ENCODE measurements at places on chromosomes 4 and X.

DNA sequence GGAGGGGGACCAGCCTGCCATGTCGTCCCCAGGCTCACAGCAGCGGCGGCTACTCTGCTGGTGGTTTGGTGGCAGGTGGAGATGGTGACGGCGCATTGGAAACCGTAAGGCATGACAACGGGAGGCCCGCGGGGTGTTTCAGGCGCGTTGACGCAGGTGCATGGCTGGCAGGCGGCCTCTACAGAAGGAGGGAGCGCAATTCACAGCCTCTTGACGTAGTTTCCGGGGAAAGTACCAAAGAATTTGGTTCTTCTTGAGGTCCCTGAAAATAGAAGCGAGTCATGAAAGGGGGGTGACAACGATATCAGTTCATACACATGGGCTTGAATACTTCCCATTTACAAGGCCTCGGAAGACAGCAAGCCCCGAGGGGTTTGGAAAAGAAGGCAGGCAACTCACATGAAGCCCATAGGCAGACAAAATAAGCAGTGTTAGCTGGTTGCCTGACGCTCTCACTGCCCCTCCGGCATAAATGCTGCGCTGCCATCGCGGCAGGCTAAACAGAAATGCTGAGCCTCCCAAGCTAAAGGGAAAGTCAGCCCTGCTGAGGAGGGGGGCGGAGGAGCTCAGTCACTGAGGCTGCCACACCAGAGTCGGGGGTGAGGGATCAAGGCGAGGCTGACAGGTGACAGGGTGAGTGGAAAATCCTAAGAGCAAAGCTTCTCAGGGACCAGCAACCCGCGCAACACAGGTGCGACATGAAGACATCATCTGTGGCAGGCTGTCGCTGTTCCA lies 52.3 kb upstream of the PDLIM3 start:
- DNase-seq = peak; percentile 49

DNA sequence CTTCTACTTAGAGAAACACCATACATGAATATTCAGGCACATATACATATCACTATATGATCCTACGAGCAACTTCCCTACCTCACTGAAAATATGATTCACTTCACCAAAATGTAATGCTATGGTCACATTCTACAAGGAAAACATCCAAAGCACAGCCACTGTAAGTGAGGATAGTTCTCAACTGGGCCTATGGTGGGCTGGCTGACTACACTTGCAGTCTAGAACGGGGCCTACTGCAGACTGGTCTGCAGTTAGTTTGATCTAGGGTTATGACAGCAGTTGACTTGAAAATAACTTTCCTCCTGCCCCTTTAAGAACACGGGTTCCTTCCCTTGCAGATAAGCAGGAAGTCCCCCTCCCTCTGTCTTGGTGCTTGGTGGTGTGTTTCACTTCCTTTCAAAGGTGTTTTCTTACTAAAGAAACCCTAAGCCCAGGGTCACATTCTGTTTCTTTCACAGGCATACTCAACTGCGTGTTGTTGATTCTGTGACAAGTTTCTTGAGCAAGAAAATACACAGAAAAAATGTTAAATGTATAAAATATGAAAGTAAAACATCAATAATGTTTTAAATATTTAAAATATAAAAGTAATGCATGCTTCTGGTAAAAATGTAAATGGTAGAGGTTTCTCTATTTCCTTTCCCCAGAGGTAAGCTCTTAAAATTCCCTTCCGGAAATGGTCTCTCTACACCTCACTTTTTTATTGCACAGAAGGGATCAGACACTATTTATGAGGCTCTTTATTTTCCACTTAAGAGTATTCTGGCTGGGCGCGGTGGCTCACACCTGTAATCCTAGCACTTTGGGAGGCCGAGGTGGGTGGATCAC lies 18.0 kb upstream of the TMSB4X start:
- peak; percentile 45 for DNase-seq

- no peak for DNase-seq
Measured at GRCh38 chrX:8504451-8504850, 39.8 kb downstream of the VCX3B start.

- no peak for DNase-seq
Measured at GRCh38 chr4:4726051-4726450, 133.4 kb upstream of the MSX1 start.

DNA sequence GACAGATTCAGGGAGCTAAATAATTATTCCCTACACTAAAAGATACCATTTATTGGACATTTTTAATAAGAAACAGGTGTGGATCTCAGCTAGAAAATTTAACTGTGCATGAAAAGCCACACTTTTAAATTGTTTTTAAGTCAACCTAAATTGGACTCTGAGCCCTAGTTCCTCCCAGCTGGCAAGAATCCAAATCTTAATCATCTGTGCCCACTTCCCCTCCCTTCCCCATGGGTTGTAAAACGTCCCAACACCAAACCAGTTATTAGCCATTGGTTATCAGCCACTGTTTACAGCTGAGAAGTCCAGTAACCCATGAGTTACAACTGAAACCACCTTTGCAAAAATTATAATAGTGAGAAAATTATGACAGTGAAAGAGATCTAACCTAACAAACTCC lies 125.6 kb upstream of the S100G start:
- no peak for DNase-seq

- no peak for DNase-seq
Measured at GRCh38 chr4:52889354-52889753, 27.2 kb downstream of the RASL11B start.

GRCh38 chr4:153579410-153579809 lies 104.7 kb upstream of the TLR2 start:
- no peak for DNase-seq

DNA sequence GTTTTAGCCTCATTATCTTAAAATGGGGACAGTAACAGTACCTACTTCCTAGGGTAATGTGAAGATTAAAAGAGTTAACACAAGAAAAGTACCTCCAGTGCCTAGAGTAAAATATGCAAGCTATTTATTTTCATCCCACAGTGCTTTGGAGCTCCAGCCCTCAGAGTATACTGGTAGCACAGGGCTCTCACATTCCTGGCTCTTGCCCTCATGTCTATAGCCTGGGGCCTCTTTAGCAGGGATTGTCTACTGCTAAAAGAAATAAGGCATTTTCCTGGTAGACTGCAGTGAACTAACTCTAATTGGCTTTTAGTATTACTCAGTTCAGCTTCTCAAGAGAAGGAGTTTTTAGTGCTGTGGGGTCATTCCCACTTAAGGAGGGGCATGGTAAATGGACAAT lies 60.8 kb downstream of the RRAGB start:
- DNase-seq = no peak

DNA sequence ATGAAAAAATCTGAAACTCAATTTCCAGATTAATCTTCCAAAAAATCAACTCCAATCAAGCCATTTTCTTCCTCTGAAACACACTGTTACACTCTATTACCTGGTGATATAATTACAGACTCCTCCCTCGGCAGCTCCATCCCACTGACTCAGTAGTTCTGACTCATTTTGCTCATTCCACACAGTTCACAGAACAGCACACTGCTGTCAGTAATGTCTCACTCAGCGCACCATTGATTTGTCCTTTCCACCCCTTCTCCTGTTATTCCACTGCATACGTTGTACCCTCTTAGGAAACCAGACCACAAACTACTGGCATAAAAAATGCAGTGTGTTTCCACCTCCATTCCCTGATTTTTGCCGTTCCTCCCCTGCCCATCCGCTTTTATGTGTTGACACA lies 212.7 kb downstream of the SLIT2 start:
- no peak for DNase-seq

- no peak for DNase-seq
Measured at GRCh38 chr4:138222046-138222445, 20.1 kb downstream of the SLC7A11 start.

DNA sequence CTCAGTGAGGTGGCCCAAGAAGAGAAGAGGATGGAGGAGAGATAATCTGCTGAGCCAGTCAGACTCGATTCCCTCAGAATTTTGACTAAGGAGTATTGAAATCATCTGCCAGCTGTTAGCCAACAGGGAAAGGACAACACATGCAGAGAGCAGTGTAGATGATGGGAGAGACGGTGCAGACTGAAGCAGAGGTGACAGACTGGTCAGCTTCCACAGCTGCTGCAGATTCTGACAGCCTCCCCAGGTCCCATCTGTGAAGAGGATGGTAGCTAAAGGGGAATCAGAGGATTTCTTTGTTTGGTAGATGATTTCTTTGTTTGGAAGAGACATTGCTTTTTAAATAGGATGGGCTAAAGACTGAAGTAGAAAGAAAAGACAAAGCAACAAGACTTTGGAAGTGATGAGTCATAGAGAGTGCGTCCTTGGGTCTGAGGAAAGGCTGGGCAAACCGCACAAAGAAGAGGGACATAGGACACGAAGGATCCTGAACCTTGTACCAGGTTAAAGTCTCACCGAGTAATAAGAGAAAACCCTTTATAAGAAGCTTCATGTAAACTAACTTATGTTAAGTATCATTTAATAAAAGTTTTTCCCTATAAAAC lies 27.6 kb downstream of the INTU start:
- no peak for DNase-seq

- DNase-seq = no peak
Measured at GRCh38 chr4:108385076-108385475, 216.3 kb upstream of the LEF1 start.

- no peak for DNase-seq
Measured at GRCh38 chr4:110678517-110679227, 55.8 kb upstream of the PITX2 start.

All from stimulated activated CD4-positive, alpha-beta T cell treated with anti-CD3 and anti-CD28 coated beads, TNF-alpha, amount 100 ng/mL, for 1 hour (primary cell).